ENCODE measurements at places on chromosomes 7 and 10.

DNA sequence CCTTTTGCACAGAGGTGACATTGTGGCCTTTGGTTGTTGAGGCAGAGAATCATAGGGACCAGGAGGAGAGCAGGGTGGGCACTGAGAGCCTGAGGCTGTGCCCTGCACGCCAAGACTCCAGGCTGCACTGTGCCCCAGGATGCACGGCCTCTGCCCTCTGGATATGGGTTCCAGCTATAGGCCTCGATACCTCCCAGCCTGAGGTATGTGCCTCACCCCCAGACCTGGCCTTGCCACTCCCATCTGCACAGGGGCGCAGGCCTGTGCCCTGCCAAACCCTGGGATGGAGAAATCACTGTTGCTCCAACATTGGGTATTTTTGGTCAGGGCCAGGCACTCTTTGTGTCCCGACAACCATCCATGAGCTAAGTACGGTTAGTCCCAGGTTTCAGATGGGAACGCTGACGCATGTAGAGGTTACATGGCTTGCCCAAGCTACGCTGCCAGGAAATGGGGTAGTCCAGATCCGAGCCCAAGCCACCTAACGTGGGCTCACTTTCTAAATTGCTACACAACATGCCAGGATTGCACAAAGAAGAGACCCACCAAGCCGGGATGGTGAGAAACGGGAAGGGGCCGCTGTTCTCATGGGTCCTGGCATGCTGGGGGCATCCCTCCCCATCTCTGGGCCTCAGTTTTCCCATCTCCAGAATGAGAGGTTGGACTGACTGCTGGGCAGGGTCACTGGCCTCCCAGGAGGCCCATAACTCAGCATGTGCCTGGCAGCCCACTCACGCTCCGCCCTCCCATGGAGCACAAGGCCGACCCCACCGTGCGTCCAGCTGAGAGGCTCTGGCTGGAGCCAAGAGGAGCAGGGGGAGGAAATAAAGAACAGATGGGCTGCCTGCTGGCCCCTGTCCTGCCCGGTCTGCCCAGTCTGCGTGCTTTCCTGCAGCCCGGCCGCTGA is 44.2 kb downstream of the ZCCHC24 start:
- no peak for DNase-seq

DNA sequence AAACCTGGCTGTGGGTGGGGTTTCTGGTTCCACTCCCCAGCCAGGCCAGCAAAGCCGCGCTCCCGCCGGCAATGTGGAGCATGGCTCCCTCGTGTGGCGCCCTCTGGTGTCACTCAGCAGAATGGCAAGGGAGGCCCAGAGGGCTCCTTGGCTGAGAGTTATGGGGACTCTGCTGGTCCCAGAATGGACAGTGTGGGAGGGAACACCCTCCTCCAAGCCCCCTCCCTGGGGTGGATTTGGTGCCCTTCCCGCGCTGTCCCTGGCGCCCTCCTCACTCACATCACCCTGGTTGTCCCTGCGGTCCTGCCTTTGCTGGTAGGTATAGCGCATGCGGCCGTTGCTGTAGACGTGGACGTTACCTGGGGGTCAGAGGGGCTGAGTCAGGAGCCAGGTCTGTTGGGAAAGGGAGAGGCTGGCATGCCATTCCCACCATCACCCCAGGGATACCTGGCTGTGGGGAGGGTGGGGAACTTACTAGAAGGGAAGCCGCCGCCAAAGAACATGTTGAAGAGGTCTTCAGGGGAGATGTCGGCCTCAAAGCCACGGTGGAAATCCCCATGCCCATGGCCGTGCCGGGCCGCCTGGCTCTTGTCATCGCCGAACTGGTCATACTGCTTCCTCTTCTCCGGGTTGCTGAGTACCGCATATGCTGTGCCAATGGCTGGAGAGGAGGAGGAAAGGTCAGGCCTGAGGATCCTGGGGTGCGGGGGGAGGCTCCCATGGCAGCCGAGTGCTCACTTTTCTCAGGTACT is 14.0 kb downstream of the DNAJB12 start:
- DNase-seq: peak; percentile 48

- DNase-seq: peak; percentile 44
These were observed 48.7 kb upstream of the DYNC1I1 start for GRCh38 chr7:95723583-95724180.

DNA sequence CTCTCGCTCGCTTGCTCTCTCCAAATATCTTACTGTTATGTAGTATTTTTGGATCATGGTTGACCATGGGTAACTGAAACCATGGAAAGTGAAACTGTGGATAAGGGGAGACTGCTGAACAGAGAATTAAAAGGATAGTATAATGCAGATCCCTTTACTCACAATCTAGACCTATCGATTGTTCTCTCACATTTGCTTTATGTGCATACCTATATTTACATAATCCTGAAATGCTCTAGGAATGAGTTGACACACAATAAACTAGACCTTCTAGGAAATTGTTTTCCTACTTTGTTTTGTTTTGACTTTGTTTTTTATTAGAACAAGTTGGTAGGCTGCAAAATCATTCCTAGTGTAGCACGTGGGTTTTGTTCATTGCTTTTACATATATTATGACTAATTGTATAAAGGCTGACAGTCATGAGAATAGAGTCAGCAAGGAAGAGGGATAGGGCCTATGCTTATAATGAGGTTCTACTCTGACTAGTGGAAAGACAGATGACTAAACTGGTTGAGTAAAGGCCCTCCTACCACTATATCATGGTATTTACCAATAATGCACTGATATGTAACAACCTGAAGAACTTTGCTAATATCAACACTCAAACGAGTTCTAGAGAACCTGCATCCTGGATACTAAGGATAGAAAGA is 175.3 kb upstream of the TARP start:
- peak; percentile 10 for DNase-seq

- DNase-seq: no peak
These were observed 1.5 kb downstream of the C1QL3 start for GRCh38 chr10:16519908-16520861.
